ENCODE measurements at places on chromosomes 13 and 19. TPM values are rescaled to one million over a fixed set of nuclear protein-coding genes. Genes with fewer than 3 reads are reported as not detected.

The KLK2 gene
- total RNA-seq, result not detected

The CXCL17 gene
- not detected for total RNA-seq

The NOVA2 gene
- total RNA-seq, result 7.7 TPM

The FOSB gene
- 18.1 TPM for total RNA-seq

The RAB20 gene
- total RNA-seq, result 12.8 TPM

The RDH8 gene
- total RNA-seq, result not detected

The ZNF471 gene
- 3.3 TPM for total RNA-seq

The ITPKC gene
- total RNA-seq, result 7.1 TPM

The LRFN3 gene
- 4.5 TPM for total RNA-seq

The DUS3L gene
- total RNA-seq, result 15.3 TPM

The CCDC8 gene
- 29.6 TPM for total RNA-seq

DNA sequence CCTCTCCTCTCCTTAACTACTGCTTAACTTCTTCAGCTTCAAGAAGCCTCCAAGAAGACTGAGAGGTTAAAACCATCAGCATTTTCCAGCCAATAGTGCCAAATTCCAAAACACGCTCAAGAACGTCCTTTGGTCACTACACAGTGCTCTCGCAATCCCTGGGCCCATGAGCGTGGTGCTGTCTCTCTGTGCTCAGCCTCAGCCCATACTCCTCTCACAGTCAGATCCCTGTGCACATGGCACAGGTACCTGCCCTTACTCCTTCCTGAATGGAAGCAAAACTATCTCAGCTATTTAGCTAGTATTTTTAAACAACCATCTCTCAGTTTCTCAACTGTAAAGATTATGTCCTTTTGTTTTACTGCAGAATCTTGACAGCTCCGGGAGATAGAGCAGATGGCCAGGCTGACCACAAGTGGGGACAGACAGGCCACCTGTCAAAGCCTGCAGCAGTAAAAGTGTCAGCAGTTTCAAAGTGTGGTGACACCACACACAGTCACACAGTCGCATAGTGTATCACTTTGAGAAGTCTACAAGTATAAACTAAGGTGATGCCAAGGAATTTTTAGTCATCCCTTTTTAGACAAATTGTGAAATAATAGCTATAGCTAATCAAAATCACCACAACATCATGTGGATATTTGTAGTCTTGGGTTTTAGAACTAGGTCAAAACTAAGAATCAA lies 35.7 kb downstream of the DZIP1 start:
- peaks cover 46% of the 10 kb centered on the region for H3K36me3 ChIP-seq
- H3K27me3 ChIP-seq, result no peaks in the 10 kb centered on the region
- DNase-seq, result no peak
- no peak overlapping the region for H3K27ac ChIP-seq

- no peak overlapping the region for H3K4me3 ChIP-seq
- DNase-seq, result no peak
- no peaks in the 10 kb centered on the region for H3K4me1 ChIP-seq
Measured at GRCh38 chr13:114000151-114001040, 26.5 kb upstream of the C13orf46 start.

GRCh38 chr19:15897738-15898276 lies at the start of gene CYP4F2:
TSS of gene CYP4F2 (minus strand) at chr19:15898074. CDS start at chr19:15897611, 463 bp downstream.
- no peaks in the 10 kb centered on the region for H3K36me3 ChIP-seq
- H3K27me3 ChIP-seq, result no peaks in the 10 kb centered on the region
- H3K4me3 ChIP-seq, result no peak within 1 kb of the TSS
- no peak for DNase-seq

GRCh38 chr13:20414546-20415305 lies 110.9 kb downstream of the CRYL1 start:
- H3K36me3 ChIP-seq, result no peaks in the 10 kb centered on the region
- no peaks in the 10 kb centered on the region for H3K27me3 ChIP-seq
- H3K27ac ChIP-seq, result no peak overlapping the region
- no peak overlapping the region for H3K4me3 ChIP-seq
- DNase-seq, result no peak

- DNase-seq, result peak; percentile 53
- H3K4me3 ChIP-seq, result no peak overlapping the region
- peaks cover 17% of the 10 kb centered on the region for H3K4me1 ChIP-seq
- H3K27me3 ChIP-seq, result no peaks in the 10 kb centered on the region
Measured at GRCh38 chr13:24087605-24088225, 72.8 kb upstream of the SPATA13 start.

DNA sequence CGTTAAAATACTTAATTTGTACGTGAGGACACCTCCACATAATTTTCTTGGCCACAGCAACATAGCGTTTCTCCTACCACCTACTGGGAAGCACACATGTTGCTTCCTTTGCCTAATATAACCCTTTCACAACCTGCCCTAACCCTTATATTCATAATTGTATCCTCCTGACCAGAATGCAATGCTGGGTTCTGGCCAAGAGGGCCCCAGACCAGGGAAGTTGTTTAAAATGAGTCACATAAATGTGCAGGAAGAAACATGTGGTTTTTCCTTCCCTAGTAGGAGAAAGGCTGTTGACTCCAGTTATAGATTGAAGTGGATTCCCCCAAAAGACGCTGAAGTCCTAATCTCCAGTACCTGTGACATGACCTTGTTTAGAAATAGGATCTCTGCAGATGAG lies 187.3 kb downstream of the NUFIP1 start:
- DNase-seq, result no peak
- H3K27ac ChIP-seq, result no peak overlapping the region
- H3K4me3 ChIP-seq, result no peak overlapping the region
- no peaks in the 10 kb centered on the region for H3K27me3 ChIP-seq

DNA sequence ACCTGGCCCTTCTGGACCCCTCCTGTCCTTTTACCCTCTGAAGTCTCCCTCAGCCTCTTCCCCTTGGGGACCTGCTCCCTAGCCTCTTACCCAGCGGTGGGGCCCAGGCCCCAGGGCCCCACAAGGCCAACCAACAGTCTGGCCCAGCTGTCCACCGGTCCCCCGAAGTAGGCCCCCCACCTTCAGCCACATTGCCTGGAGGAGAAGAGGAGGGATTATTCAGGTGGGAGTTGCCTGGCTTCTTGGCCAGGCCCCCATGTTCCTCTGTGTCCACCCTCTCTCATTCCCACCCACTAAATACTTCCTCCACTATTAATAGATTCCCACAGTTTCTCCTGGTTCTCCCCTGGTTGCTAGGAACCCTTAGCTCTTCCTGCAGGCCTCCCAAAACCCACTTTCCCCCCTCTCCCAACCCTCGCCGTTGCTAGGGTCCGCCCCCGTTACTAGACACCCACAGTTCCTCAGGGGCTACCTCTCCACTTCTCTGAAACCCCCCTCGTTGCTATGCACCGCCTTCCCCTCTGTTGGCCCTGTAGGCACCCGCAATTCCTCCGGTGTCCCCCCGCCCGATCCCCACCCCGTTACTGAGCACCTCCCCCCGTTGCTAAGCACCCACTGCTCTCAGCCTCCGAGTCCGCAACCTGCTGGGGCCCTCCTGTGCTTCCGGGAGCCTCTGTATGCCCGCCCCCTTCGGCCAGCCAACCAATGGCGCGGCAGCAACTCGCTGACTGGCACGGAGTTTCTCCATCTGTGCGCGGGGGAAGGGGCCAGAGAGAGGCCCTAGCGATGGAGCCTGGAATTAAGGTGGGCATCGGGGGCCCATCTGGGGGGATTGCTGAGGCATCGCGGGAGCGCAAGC lies 2.0 kb downstream of the COQ8B start:
- H3K27ac ChIP-seq, result peak overlapping the region; percentile 97
- H3K4me1 ChIP-seq, result peaks cover 24% of the 10 kb centered on the region
- H3K36me3 ChIP-seq, result peaks cover 6% of the 10 kb centered on the region

DNA sequence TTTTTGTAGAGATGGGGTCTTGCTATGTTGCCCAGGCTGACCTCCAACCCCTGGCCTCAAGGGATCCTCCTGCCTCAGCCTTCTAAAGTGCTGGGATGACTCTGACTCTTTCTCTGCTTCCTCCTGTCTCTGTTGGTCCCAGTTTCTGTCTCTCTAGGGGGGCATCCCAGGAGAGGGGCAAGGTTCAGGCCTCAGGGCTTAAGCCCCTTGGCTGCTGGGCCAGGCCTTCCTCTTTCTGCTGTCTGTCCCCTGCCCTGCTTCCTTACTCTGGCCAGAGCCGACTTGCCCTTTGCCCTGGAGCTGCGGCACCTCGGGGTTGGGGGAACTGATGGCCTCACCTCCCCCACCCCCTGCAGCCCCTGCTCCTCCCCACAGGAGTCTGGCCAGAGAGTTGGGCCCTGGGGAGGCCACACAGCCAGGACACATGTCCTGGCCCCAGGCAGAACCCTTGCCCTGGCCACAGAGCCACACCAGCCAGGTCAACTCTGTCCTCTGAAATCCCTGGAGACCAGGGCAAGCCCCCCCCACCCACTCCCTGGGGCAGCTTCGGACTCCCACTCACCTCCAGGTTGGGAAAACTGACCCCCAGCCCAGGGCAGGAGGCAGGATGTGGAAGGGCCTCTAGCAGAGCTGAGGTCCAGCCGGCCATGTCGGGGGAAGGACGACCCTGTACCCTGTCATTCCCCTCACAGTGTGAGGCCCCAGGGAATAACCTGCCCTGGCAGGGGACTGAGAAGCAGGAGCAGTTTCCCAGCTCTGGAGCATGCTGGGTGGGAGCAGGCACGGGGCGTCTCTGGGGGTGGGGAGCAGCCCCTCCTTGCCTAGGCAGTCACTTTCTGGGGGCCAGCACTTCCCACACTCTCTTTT lies 23.7 kb downstream of the CEBPA start:
- DNase-seq, result no peak
- H3K27ac ChIP-seq, result no peak overlapping the region
- no peaks in the 10 kb centered on the region for H3K36me3 ChIP-seq

- no peaks in the 10 kb centered on the region for H3K4me1 ChIP-seq
- H3K27me3 ChIP-seq, result no peaks in the 10 kb centered on the region
- H3K36me3 ChIP-seq, result no peaks in the 10 kb centered on the region
- H3K27ac ChIP-seq, result no peak overlapping the region
Measured at GRCh38 chr13:89687066-89687465, 1660.4 kb upstream of the MIR17HG start.

- H3K27ac ChIP-seq, result no peak overlapping the region
- no peaks in the 10 kb centered on the region for H3K27me3 ChIP-seq
- no peak for DNase-seq
- no peak overlapping the region for H3K4me3 ChIP-seq
Measured at GRCh38 chr19:23436944-23437343, 41.7 kb upstream of the ZNF91 start.

DNA sequence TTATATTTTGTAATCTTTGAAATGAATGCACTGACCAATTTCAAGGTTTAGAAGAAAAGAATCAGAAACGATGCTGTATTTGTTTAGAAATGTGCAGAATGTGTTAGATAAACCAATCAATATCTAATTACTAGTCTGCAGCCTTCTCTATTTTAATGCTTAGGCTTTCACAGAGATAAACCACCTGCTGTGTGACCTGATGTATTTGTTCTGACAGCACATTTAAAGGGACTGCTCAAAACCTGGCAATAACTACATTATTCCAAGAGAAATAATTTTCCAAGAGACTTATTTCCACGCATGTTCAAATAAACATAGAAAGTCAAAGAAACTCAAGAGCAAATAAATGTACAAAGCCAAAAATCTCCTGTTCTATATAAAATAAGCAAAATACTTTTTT lies 641.6 kb upstream of the PCDH20 start:
- H3K36me3 ChIP-seq, result no peaks in the 10 kb centered on the region
- DNase-seq, result no peak
- H3K27me3 ChIP-seq, result no peaks in the 10 kb centered on the region
- no peak overlapping the region for H3K4me3 ChIP-seq

- H3K27ac ChIP-seq, result no peak overlapping the region
Measured at GRCh38 chr19:29524201-29524911, 1.4 kb upstream of the VSTM2B start.

GRCh38 chr19:35879770-35880317 lies 11.5 kb downstream of the APLP1 start:
- H3K27me3 ChIP-seq, result no peaks in the 10 kb centered on the region
- H3K27ac ChIP-seq, result no peak overlapping the region
- H3K4me3 ChIP-seq, result no peak overlapping the region
- DNase-seq, result peak; percentile 95

- no peak overlapping the region for H3K27ac ChIP-seq
- DNase-seq, result no peak
- no peak overlapping the region for H3K4me3 ChIP-seq
- H3K4me1 ChIP-seq, result no peaks in the 10 kb centered on the region
- no peaks in the 10 kb centered on the region for H3K36me3 ChIP-seq
Measured at GRCh38 chr13:49218493-49219051, 1.6 kb upstream of the MLNR start.

DNA sequence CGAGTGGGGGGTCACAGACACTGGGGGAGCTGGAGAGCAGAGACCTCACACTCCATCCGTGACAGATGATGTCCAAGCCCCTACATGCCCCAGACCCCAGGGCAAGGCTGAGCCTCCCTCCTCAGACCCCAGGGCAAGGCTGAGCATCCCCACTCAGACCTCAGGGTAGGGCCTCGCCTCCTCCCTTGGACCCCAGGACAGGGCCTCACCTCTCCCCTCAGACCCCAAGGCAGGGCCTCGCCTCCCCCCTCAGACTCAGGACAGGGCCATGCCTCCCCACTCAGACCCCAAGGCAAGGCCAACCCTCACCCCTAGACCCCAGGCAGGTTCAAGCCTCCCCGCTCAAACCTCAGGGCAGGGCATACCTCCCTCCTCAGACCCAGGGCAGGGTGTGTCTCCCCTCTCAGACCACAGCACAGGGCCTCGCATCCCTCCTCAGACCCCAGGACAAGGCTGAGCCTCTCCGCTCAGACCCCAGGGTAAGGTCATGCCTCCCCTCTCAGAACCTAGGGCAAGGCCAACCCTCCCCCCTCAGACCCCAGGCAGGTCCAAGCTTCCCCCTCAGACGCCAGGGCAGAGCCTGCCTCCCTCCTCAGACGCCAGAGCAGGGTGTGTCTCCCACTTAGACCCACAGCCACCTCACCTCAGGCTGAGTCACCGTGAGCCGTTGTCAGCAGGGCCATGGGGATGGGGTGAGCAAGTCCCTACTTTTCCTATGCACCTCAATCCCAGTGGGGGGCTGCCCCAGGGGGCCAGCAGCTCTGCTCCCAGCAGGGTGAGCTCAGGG lies 1.7 kb upstream of the S1PR4 start:
- no peak overlapping the region for H3K27ac ChIP-seq
- no peak overlapping the region for H3K4me3 ChIP-seq
- H3K36me3 ChIP-seq, result no peaks in the 10 kb centered on the region
- H3K4me1 ChIP-seq, result no peaks in the 10 kb centered on the region
- no peak for DNase-seq

- H3K4me3 ChIP-seq, result no peak overlapping the region
- DNase-seq, result no peak
- no peaks in the 10 kb centered on the region for H3K36me3 ChIP-seq
- H3K27ac ChIP-seq, result no peak overlapping the region
Measured at GRCh38 chr13:27203854-27204253, 32.2 kb upstream of the USP12 start.

DNA sequence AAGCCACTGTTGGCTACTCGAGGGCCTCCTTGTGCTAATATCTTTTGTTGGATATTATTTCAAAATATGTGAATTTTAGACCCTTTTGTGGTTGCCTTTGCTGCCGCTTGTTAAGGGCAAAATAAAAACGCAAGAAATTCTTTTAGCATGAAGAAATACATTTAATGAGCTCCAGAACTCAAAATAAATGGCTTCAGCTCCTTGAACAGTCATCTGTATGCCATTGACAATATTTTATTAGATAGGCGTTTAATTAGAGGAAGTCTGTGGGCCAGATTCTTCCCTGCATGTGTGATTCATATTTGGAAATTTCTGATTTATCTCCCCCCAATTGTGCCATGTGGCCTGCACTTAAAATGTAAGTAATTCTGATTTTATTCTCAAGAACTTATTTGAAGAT lies 177.2 kb downstream of the STK24 start:
- no peak overlapping the region for H3K4me3 ChIP-seq
- DNase-seq, result no peak
- no peaks in the 10 kb centered on the region for H3K4me1 ChIP-seq
- no peak overlapping the region for H3K27ac ChIP-seq
- peaks cover 8% of the 10 kb centered on the region for H3K36me3 ChIP-seq

Measured in heart left ventricle (tissue), 16 donors.